AML-193 (cell line): ENCODE measurements at places on chromosomes 13 and 19.

- no peak for DNase-seq
Measured at GRCh38 chr19:11563532-11563931, 4.5 kb upstream of the ELOF1 start.

- DNase-seq = no peak
Measured at GRCh38 chr13:39347926-39348901, 254.8 kb downstream of the LHFPL6 start.

DNA sequence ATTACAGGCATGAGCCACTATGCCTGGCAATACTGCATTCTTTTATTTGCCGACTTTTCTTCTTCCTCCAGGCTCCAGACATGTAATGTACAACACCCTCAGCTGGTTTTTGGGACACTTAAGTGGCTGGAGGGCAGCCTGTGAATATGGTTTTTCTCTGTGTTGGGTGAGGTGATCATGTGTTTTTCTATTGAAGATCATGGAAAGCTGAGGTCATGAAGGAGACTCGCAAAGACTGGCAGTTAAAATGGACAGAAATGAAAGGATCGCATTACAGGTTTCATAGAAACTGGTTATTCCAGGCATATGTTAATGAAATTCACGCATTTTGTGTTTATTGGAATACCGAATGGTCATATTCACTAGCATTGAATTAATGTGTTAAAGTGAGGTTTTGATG lies 85.2 kb upstream of the RNF113B start:
- no peak for DNase-seq

DNA sequence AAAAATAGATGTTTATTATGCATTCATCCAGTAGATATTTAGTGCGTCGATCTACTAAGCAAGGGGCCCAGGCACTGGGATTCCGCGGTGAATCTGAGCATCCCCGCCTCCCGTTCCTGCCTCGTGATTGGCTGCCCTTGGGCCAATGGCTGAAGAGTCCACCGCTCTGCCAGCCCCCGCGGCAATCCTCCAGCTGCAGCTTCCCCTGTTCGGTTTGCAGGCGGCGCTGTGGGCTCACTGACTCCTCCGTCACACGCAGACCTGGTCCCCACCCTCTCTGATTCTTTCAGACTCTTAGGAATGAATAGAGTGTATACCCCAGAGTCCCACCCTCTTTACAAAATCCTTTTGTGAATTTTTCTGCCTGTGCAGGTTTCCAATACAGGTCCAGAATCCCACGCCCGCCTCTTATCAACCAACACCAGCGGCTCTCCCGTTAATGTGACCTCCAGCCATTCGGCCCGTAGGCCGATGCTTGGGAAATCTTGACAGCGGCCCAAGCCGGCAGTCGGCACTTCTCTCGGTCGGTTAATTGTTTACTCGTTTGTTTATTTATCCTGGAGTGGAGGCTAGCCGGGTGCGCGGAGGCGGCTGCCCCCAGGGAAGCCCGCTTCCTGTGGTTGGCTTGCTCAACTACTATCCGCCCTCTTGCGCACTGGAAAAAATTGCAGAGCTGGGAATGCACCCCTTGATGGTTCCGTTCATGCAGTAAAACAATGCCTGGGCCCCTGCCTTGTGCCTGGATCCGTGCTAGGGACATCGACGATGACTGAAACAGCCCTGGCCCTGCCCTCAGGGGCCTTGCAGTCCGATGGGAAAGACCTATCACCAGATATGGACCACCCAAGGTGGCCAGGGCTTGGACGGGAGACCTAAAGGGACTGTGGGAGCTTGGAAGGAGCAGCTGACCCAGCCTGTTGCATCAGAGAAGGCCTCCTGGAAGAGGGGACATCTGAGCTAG lies 4.5 kb upstream of the ARHGAP35 start:
- DNase-seq = peak; percentile 53

GRCh38 chr19:329876-330275 lies 14.7 kb downstream of the MIER2 start:
- DNase-seq = no peak

DNA sequence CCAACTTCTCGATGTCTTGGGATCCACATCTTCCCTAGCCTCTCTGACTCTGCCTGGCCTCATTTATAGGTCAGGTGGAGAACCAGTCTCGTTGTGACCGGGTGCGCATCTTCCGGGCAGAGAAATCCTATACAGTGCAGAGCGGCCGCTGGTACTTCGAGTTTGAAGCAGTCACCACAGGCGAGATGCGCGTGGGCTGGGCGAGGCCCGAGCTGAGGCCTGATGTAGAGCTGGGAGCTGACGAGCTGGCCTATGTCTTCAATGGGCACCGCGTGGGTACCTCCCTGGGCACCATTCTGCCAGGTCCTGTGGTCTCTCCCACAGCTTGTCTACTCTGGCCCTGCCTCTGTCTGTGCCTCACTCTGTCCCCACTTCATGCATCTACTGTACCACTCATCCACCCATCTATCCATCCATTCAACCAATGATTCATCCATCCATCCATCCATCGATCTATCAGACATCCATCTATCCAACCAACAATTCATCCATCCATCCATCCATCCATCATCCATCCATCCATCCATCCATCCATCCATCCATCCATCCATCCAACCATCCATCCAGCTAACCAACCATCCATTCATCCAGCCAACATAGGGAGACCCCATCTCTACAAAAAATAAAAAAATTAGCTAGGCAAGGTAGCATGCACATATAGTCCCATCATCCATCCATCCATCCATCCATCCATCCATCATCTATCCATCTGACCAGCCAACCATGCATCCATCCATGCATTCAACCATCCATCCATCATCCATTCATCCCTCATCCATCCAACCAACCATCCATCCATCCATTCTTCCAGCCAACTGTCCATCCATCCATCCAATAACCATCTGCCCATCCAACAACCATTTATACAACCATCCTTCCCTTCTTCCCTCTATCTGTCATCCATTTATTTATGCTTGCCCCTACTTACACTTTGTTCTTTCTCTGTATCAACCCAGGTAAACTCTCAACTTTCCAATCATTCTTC lies 34.3 kb downstream of the RYR1 start:
- no peak for DNase-seq

- DNase-seq = peak; percentile 18
Measured at GRCh38 chr19:16836115-16837034, 7.2 kb downstream of the SIN3B start.

DNA sequence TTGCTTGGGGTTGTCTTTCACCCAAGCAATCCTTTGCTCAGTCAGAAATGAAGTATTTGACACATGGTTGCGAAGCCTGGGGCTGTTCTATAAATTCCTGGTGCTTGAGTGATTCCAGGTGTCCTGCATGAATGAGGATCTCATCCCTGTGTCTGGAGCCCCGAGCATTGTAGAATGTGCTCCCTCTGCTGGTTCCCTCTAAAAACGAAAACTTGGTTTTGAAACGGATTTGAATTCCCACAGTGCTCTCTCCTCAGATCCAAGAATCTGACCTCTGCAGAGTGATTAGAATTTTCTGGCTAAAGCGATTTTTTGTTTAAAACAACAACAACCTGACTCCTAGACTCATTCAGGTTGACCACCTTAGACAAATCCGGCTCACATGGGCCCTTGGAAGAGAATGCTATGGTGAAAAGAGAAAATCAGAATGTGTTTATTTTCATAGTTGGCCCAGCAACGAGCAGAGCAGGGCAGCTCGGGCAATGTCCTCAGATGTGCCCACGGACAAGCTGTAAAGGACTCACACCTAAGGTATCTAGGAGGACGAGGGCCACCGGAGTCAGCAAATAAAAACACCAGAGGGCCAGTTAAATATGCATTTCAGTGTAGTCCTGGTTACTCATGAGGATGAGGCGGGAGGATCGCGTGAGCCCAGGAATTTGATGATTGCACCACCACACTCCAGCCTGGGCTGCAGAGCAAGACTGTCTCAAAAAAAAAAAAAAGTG lies 8.7 kb upstream of the ATP12A start:
- DNase-seq = peak; percentile 49

DNA sequence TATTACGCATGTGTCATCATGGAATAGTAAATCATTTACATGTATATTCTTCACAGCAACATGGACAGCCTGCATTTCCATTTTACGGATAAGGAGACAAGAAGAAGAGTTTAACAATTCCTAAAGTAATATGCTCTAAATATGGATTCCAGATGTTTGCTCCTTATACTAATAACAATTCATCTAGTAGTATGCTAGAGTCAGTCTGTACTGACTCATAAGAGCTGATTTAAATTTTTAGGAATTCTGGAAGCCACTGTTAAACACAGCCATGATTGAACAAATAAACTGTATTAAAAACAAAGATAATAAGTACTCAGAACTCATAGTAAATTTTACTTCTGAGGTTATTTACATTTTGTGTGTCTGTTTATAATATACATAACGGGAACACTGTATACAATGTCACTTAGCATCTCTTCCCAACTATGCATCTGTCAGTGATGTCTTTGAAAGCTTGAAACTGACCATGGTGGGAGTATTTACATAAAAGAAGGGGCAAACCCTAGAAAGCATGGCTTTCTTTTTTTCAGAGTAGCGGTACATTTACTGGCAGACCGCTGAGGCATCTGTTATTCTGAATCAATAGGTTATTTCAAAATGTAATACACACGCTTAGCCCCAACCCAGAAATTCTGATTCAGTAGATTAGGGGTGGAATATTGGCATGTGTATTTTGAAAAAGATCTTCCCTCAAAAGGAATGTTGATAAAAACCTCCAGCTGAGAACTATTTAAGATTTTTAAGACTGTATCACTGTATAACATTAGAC lies 12.9 kb downstream of the ZC3H13 start:
- DNase-seq = no peak

- DNase-seq = no peak
Measured at GRCh38 chr13:61247149-61247936, 168.3 kb downstream of the PCDH20 start.

- DNase-seq = no peak
Measured at GRCh38 chr13:30049692-30050091, 199.3 kb upstream of the UBL3 start.

DNA sequence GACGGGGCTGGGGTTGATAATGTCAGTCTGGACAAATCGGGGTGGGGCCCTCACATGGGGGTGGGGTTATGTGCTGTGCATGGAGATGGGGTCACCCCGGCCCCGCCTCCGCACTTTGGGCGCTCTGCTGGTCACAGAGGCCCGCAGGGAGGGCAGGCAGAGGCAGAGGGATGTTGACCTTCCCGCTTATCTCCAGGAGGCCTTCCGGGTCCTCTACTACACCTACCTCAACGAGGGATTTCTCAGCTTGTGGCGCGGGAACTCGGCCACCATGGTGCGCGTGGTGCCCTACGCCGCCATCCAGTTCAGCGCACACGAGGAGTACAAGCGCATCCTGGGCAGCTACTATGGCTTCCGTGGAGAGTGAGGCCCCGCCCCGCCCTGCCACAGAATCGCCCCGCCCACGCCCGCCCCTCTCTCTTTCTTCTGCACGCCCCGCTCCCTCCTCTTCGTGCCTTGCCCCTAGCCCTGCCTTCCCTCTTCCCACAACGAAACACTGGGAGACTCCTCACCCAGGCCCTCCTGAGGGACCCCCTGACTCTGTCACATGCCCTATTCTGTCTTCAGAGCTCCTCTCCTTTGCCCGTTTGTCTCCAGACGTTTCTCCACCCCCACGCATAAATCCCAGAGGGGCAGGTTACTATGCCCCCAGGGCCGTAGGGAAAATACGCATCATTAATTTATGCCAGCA lies 32.8 kb downstream of the TMEM161A start:
- DNase-seq = no peak

DNA sequence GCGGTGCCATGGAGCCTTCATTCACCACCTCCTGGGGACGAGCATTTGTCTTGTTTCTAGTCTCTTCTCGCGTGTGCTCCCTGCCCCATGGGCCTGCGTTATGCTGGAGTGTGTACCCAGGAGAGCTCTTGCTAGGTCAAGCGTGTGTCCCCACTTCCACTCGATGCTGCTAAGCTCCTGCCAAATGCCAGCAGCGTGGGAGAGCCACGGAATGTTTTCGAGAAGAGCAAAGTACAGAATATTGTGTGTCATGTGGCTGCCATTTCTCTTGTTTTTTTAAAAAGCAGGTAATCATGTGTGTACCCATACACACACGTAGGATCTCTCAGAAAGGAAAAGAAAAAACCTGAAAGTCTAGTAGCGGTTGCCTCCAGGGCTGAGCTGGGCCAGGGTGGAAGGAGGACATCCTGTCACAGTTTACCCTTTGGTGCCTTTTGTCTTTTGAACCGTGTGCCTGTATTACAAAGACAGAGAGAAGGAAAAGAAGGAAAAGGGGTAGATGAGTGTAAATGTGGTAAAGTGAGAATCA lies 28.6 kb downstream of the PAK4 start:
- DNase-seq = no peak

GRCh38 chr19:5619946-5620345 lies 2.6 kb downstream of the SAFB2 start:
- no peak for DNase-seq

GRCh38 chr13:80903911-80904310 lies 563.0 kb upstream of the SPRY2 start:
- no peak for DNase-seq

DNA sequence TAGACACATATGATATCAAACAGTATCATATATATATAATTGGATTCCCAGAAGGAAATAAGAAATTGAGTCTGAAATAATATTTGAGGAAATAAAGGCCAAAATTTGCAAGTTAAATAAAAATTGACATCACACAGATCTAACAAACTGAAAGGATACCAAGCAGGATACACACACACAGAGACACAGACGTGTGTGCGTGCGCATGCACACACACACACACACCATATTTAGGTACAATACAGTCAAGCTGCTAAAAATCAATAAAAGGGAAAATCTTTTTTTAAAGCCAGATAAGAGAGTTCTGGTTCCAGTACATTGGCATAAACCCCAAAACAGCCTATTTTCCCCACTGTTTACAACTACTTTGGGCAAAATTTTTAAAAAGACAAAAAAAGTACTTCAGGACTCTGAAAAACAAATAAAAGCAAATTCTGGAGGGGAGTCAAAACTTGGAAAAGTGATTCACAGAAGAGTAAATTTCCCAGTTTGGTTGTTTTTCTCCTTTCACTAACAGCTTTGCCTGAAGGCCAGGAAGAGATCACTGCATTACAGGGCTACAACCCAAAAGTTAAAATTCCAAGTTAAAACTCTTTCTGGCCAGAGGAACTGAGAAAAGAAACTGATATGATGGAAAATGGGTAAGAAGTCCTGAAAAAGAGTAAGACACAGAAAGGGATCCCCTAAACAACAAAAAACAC lies 16.2 kb downstream of the MYCBP2 start:
- DNase-seq = no peak

DNA sequence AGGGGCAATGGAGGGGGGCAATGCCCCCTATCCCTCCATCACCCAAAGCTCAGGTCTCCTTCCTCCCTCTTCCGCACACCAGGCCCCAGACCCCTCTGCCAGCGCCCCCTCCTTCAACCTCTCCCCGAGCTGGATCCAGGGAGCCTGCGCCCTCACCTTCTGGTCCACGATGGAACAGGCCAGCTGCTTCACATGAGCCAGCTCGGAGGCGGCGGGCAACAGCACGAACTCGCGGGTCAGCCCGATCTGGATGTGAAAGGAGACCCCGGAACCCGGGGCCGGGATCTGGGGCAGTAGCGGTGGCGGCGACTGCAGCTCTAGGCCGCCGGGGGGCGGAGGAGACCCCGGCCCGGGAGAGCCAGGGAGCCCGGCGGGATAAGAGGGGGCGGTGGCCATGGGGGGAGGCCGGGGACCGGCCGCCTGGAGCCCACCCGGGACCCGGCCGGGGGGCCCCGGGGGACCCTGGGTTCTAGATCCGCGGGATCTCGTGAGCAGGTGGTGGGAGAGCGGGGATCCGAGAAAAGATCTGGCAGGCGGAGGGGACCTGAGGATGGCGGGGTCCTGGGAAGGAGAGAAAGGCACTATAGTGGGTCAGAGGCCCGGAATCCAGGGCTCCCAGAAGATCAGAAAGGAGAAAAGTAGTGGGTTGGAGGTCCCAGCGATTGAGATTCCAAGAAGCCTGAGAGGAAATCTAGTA lies 791 bp downstream of the PRKD2 start:
- DNase-seq = no peak

- DNase-seq = no peak
Measured at GRCh38 chr13:113043001-113043630, 62.5 kb upstream of the F7 start.
